ENCODE measurements at places on chromosomes 6 and 20.

DNA sequence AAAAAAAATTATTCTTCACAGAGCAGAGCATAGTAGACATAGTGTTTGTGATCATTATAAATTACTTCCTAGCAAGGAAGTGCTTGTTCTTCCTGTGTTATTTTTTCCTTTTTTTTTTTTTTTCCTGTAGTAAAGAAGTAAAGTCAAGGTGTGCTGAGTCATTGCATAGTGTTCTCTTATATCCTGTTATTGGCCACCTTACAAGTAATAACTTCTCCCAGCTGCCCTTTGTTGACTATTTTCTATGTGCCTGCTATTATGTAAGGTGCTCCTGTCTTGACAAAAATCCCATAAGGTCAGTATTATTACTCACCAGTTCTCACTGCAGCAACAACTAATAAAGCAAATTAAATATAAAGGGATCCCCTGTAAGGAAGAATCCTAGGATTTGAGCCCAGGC is 195.3 kb downstream of the GJA1 start:
- no peak for DNase-seq

DNA sequence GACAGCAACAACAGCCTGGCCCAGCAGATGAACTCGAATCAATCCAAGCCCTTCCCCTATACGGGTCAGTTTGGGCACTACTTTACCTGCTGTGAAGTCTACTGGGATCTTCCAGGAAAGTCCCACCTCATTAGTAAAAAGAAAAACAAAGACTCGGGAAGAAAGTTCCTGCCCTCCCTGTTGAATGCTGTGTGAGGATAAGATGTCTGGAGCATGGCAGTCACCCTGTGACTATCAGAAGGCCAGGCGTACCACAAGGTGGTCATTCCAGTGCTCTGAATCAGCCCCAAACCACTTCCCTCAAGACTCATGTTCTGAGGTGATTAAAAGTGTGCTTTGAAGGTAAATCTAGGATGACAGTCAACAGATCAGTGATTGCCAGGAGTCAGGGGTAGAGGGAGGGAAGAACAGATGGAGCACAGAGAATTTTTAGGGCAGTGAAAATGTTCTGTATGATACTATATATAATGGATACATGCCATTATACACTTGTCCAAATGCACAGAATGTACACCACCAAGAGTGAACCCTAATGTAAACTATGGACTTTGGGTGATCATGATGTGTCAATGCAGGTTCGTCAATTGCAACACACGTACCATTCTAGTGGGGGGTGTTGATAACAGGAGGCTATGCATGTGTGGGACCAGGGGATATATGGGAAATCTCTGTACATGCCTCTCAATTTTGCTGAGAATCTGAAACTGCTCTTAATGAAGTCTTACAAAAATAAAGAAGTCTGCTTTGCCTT is 14.7 kb downstream of the FKBP1A start:
- DNase-seq = no peak

DNA sequence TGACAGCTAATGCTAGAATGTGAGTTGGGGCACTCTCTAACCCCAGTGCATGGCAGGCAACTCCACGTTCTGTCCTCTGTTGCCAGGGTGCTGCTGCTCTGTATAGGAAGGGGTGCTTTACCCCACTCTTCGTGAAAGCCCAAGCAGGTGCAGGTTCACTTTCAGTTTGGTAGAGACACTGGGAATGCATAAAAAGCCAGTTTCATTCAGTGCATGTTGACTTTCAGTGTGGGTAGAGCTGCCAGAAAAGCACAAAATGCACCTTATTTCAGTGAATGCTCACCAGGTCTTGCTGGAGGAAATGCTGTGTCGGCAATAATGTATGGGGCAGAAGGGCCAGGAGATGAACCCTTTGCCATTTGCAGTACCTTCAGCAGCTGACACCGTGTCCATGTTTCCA is 62.1 kb upstream of the ADGRB3 start:
- no peak for DNase-seq

- no peak for DNase-seq
These were observed 305.0 kb downstream of the GMDS start for GRCh38 chr6:1940381-1940780.

- no peak for DNase-seq
These were observed 38.8 kb upstream of the EMILIN3 start for GRCh38 chr20:41405436-41405835.

DNA sequence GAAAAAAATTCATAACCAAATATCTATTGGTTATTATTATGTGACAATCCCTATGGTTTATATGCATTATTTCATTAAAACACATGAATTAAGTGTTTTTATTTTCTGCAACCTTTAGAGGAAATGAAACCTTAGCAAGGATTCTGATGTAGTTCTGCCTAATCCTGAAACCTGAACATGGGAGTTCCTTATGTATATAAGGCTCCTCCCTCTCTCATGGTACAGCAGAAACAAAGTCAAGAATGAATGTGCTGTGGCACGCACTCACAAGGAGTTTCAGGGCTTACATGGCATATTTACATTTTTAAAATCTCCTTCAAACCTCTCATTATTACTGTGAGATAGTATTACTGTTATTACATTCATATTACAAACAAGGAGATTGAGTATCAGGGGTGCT is 426.4 kb upstream of the CITED2 start:
- DNase-seq = no peak

DNA sequence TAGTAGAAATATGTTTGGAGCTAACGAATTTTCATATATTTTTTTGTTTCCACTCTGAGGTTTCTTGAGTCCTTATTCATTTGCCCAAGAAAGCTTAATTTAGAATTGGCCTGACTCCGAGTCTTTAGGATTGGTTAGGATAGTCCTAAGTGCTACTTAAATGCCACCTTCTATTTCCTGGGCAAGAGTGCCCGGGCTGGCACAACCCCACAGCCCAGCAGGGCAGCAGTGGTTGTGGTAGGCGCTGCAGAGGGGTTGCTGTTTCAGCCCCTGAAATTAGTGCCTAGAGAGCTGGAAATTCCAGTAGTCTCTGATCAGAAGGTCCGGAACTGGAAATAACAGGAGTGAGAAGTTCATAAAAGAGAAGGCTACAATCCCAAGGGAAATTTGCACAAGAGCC is 139.4 kb upstream of the TENT5A start:
- DNase-seq = no peak

GRCh38 chr6:93420163-93420795 is 920 bp upstream of the EPHA7 start:
- DNase-seq = no peak

DNA sequence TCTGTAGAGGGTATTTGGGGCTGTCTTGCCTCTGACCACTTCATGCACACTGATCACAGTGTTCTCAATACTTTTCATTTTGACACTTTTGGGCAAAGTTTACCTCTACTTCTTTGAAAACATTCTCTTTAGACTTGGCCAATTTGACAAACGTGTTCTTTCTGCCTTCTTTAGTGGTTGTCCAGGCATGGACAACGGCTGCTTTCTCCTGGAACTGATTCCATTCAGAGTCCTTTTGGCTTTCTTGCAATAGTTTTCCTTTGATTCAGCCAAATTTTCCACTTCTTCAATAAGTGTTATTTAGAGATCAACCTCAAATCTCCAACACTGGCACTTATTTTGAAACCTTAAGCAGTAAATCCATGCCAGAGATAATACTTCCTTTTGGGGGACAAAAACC is 6.7 kb upstream of the CST9 start:
- DNase-seq = no peak

DNA sequence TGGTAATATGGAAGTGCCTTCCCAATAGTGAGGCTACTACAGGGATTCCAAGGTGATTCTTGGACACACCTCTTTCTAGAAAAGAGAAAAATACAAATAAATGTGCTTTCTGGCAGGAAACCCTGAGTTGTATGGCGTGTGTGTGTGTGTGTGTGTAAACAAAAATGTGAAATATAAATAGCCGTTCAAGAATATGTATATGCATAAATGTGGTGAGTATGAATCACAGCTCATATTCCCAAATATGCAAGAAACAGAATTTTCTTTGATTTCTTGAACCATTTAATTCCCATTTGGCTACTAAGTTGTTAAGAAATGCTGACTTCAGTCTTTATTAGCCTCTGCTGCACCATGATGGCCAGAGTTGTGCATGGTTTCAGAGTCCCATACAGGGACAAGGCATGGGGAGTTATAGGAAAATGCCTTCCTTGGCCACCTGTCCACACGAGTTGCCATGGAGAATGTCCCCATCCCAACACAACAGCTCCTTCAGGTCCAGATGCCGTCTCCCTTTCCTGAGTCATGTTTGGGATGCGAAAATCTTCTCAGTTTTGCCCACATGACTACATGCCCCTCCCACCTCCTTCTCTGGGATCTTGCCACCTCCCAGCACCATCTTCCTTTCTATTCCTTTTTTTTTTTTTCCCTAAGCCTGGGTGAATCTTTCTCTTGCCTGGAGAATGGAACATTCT is 312.4 kb upstream of the ECI2 start:
- no peak for DNase-seq

- no peak for DNase-seq
These were observed 671 bp downstream of the EFHC1 start for GRCh38 chr6:52420668-52421358.

DNA sequence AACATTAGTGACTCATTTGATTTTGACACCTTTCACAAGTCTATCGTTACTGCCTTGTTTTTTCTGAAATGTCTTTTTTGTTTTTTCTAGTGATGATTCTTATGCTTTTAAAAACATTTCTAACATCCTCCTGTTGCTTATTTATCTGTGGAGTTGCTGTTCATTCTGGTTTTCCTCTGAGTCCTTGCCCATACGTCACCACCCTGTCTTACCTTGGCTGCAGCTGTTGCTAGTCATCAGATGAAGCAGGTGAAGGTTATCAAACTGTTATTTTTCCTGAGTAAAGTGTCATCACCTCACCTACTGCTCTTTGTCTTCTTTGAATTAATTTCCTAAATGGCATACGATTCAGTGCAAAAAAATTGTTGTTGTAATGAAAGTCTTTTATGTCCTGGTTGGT is 376.6 kb downstream of the GRIK2 start:
- DNase-seq = no peak

DNA sequence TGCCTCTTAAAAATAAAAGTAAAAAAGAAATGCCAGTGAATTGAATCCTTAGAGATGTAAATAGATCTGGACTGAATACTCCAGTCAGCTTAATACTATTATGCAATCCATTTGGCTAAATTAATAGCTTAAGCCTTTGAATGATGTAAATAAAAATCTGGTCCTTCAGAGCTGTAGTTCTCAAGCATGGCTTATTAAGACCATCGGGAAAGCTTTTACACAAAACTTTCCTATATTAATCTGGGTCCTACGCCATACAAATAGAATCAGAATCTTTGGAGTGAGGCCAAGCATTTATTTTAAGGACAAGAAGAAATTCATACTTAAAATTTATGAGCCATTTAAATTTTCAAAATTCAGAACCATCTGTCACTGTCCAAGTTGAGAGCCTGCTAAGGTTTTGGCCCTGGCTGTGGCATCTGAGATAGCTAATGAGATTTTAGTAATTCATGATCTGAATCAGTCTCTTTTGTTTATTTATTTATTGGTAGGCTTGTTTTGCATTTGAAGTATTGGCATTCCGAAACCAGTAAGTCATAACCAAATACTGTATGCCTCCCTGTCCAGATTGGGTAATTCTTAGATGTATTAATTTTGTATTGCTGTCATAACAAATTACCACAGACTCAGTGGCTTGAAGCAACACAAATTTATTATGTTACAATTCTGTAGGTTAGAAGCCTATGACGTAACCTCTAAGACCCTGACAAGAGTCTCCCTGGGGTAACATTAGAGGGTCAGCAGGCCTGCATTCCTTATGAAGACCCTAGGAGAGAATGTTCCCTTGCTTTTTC is 228.1 kb upstream of the RAB32 start:
- DNase-seq = no peak

DNA sequence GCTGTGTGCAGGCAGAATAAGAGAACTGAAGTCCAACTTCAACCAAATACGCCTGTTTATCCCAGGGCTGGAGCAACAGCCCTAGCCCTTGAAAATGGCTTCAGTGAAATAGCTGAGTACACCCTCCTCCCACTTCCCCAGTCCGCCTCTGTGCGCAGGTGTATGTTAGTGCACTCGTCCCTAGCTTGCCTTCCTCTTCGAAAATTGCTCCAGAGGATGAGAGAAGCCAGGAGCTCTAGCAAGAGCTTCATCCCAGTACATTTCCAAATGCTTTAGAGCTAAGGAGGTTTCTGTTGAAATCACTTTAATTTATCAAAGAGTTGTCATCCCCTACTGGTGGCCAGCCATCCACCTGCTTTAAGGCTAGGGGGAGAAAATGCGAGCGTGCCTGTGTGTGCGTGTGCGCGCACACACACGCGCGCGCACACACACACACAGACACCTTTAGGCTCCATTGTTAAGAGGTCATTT is 5.4 kb upstream of the POU3F2 start:
- no peak for DNase-seq

- no peak for DNase-seq
These were observed at the start of gene IL17A for GRCh38 chr6:52186075-52186474. Gene IL17A (plus strand): TSS chr6:52186375. CDS start chr6:52186432, 57 bp downstream.

DNA sequence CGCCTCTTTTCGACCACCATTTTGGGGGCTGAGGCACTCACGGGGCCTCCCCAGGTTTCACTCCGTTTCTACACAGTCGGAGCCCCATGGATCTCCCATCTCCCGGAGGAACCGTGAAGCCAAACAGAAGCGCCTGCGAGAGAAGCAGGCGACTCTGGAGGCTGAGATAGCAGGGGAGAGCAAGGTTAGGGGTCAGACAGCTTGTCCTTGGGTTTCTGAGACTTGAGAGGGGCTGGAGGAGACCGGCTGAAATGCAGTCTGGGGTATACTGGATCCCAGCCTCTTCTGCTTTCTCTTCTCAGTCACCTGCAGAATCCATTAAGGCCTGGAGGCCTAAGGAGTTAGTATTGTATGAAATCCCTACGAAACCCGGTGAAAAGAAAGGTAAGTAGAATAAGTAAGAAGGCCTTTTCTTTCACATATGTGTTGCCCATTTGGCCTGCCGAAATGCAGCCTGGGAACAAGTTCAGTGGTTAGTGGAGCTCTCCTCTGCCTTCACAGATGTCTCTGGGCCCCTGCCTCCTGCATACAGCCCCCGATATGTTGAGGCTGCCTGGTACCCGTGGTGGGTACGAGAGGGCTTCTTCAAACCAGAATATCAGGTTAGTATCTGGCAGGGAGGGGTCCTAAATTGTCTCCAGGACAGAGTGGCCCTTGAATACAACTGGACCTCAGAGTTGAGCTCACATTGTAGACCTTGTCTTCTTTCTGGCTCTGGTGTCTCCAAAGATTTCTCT is 984 bp downstream of the VARS2 start:
- no peak for DNase-seq

- DNase-seq = no peak
These were observed 47.8 kb downstream of the GMPR start for GRCh38 chr6:16286151-16286522.

- no peak for DNase-seq
These were observed 118.8 kb downstream of the TINAG start for GRCh38 chr6:54426995-54427394.

All from activated CD8-positive, alpha-beta memory T cell treated with anti-CD3 and anti-CD28 coated beads for 4 hours (primary cell).